ENCODE measurements at places on chromosomes 2 and 18. TPM values are rescaled to one million over a fixed set of nuclear protein-coding genes. Genes with fewer than 3 reads are reported as not detected.

GRCh38 chr2:200507179-200507578, 2.7 kb downstream of the KCTD18 start:
- DNase-seq: no peak

DNA sequence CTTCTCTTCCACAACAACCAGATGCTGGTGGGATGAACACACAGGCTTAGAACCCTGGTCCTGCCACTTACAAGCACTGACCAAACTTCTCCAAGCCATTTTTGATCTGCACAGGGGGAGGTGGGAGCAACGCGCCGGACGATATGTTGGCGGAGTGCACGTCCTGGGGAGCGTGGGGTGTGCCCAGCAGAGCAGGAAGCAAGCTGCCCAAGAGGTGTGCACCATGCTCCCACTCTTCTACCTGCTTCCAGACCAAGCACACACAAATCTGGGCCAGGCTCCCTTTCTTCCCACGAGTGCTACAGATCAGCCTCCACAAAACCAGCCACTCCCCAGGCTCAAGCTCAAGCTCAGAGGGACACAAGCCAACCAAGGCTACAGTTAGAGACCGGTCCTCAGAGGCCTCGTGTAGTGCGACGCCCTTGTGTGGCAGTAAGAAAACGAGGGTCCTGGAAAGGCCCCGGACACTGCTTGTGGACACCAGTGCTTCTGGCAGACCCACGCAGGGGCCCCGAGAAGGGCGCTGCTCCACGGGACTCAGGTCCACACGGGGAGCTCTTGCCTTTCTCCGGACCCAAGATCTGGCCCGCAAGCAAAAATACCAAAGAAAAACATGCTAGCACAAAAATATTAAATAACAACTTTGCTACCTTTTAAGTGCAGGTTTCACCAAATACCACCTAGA, 52.0 kb downstream of the ANO7 start:
- DNase-seq: no peak

- DNase-seq: no peak
These were observed 35.9 kb upstream of the TBC1D8 start for GRCh38 chr2:101187131-101187530.

KYNU gene
- 5.3 TPM for polyA plus RNA-seq

GRCh38 chr2:133418671-133419070, 149.6 kb downstream of the NCKAP5 start:
- no peak for DNase-seq

DNA sequence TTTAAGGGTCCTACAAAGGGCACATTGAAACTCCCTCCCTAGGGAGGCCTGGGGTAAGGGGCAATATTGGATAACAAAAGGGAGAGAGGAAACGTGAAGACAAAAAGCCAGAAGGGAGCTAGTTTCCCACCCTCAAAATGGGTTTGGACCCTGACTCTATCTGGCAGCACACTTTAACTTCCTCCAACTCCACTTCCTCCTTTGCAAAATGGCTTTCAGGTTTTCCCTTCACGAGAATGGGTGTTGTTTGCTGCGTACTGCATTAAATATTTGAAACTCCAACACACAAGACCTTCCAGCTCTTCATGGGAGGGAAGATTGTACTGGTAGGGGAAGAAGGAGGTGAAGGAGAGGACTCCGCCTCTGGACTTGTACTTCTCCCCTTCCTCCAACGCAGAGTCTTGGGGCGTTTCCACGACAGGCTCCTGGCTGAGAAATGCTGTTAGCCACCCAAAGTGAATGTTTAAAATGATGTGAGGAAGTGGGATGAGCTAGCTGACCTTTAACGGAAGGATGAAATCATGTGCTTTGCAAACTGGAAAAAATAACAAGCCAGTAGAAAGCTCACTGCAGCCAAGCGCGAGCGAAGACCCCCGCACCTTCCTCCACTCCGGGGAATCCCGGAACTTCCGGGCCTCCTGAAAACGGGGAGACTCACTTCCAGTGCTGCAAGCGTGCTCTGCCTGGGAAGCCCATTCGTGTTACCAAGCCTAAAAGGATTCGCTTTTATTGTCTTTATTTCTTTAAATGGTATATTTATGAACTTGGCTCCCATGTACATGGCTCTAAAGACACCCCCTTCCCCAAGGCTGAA, 85.6 kb downstream of the VIT start:
- no peak for DNase-seq

DNA sequence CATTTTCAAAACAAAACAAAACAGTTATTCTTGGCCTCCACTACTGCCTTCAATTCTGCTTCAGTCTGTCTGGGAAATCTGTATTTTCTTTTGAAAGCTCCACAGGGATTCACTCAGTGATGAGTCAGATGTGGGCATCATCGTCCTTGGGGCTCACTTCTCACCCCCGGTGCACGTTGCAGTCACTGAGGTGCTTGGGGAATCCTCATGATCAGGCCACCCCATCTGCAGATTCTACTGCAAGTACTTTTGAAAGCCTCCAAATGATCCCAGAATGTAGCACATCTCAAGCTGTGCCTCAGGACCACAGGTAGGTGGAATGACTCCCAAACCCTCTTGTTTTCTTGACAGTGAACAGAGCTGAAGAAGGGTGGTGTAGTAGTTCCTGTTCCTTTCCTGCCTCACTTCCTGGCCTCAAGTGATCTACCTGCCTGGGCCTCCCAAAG, 34.3 kb downstream of the LPIN2 start:
- DNase-seq: no peak

DNA sequence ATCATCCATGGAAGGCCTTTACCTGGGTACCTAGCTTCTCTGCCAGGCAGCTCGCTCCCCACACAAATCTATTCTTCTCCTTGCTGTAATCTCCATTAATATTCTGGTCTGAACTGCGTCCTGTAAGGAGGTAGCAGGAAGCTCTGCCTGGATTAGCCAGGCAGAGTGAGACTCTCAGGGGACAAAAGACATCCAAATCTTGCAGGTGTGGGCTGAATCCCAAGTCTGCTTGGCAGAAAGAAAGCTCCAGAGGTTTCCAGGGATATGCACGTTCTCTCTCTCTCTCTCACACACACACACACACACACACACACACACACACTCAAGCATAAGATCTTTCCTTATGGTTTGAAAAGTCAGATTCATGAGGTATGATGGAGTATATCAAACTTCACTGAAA, 66.5 kb downstream of the THNSL2 start:
- no peak for DNase-seq

GRCh38 chr2:42842466-42842865, 50.1 kb upstream of the HAAO start:
- DNase-seq: no peak

DSEL gene
- polyA plus RNA-seq: 30.2 TPM

- DNase-seq: no peak
These were observed 28.3 kb downstream of the KIF5C start for GRCh38 chr2:148903294-148903693.

- DNase-seq: no peak
These were observed 229.0 kb downstream of the SOX11 start for GRCh38 chr2:5921081-5921642.

CMPK2 gene
- 4.0 TPM for polyA plus RNA-seq

DNA sequence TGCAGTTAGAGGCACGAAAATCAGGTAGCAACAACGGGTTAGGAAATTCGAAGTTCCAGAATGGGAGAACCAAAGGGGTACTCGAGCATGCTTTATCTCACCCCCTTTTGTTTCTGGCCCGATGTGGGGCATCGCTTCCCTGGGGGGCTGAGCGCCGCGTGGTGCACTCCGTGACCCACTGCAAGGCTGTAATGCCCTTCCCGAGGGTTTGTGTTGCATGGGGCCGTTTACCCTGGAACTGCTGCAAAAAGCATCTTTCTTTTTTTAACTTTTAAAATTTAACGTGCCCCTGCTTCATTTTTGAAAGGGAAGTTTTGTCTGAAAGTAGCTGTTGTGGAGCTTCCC, 4.8 kb downstream of the GDF7 start:
- no peak for DNase-seq

ALPP gene
- polyA plus RNA-seq: not detected

GRCh38 chr2:69989441-69990105, 28.1 kb upstream of the ASPRV1 start:
- no peak for DNase-seq

DNA sequence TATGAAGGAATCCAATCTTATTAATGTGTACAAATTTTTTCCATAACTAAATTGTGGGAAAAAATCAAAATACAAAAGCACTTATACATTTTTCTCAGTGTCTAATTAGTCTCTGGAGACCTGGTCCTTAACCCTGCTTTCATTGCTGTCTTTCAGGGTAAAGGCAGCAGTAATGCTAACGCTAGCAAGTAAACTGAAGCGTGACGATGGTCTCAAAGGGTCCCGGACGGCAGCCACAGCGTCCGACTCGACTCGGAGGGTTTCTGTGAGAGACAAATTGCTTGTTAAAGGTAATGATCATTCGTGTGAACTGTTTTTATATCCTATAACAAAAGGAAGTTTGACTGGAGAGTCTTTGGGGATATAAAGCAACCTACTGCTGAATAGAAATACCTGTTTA, 6.1 kb downstream of the UBE2F start:
- no peak for DNase-seq

TMEM163 gene
- 1.6 TPM for polyA plus RNA-seq

DNA sequence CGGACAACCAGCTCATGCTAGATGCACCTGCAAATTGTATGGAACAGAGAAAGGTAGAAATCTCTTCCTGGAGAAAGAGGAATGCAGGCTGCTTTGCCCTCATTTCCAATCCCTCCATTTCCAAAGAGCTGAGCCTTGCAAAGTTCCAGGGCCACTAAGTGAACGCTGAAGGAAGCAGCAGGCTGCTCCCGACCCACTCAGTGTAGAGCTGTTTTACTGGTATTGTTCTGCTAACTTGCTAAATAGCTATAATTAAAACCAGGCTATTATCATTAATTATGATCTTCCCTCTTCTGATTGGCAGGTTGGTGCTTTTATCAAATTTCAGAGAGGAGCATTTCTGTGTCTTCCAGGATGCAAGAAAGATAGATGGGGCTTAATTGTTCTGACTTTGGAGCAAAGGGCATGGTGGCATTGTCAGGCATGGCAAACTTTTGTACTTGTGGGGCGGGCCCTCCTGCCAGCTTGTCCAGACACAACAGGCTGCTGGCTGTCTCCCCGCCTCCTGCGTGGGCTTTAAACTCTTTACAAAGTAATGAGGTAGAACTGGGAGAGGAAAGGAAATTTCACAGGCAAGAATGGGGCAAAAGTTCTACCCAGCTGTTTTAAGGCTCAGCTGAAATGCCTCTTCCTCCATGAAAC, 40.2 kb downstream of the ALK start:
- DNase-seq: no peak

FSIP2 gene
- 4.1 TPM for polyA plus RNA-seq

DNA sequence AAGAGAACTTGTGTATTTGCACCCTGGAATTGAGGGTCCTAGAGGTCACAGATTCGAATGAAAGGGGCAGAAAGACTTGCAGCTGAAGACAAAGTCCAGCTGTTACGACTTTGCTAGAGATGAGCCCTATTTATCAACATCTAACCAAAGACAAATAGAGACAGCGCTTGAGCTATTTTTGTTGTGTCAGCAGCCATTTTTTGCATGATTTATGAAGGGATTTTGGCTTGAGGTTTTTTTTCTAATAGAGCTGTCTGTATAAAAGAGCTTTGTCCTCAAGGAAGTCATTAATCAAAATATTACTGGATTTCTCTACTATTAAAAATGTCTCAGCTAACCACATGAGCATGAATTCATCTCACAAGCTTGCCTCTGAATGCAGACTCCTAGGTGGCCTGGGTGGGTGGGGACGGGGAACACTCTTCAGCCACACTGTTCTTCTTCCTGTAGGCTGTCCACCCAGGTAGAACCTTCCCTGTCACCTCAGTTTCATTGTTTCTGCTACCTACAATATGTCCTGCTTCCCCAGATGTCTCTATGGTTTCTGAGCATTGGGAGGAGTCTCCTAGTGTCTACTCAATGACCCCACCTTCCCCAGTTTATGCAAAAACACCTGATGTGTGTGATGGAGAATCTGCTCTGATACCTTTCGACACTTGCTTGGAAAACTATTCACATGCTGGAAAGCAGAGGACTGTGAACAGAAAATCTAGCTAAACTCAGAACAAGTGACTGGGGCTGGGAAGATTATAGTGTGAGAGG, 7.2 kb upstream of the CD226 start:
- no peak for DNase-seq

PCARE gene
- 0.43 TPM for polyA plus RNA-seq

- no peak for DNase-seq
These were observed 107.2 kb upstream of the ETAA1 start for GRCh38 chr2:67289921-67290371.

GRCh38 chr18:34998661-34999060, 42.6 kb upstream of the MAPRE2 start:
- DNase-seq: no peak
